ENCODE measurements at places on chromosomes 1 and 21.
A peak's percentile ranks its signal among the peaks of the same experiment; 100 is the strongest.

DNA sequence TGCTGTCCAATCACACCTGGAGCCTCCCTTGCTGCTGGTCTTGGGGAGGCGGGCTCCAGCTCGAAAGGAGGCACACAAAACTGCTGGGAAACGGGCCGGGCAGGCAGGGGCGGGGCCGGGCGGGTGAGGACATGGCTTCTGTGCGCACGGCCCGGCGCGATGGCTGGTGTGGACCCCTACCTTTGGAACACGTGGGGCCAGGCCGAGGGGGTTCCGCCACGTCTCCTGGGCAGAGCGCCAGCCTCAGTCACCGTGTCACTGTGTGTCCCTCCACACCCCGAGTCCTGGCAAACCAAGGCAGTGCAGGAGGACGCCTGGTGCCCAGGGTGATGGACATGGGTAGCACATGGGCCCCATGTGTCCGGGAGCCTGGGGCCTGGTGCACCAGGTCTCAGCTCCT lies 42.0 kb upstream of the ADARB1 start:
- DNase-seq, result no peak

- no peak for DNase-seq
Measured at GRCh38 chr1:208225954-208226937, 17.9 kb downstream of the PLXNA2 start.

DNA sequence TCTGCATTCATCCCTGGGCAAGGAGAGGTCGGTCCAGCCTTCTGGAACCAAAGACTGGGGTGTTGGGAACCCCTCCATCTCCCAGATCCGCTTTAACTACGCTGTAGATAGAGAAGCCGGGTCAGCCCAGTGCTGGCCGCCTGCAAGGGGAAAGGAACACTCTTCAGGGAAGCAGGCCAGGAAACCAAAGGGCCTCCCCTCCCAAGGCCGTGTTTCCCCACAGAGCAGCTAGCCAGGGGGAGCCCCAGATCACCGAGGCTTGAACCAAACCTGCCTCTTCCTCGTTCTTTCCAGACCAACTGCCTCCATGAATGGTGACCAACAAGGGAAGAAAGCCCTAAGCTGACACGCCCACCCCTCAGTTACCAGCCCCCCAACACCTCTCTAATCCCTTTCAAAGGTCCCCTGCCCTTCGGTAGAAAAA lies 1.2 kb upstream of the CHD5 start:
- no peak for DNase-seq

DNA sequence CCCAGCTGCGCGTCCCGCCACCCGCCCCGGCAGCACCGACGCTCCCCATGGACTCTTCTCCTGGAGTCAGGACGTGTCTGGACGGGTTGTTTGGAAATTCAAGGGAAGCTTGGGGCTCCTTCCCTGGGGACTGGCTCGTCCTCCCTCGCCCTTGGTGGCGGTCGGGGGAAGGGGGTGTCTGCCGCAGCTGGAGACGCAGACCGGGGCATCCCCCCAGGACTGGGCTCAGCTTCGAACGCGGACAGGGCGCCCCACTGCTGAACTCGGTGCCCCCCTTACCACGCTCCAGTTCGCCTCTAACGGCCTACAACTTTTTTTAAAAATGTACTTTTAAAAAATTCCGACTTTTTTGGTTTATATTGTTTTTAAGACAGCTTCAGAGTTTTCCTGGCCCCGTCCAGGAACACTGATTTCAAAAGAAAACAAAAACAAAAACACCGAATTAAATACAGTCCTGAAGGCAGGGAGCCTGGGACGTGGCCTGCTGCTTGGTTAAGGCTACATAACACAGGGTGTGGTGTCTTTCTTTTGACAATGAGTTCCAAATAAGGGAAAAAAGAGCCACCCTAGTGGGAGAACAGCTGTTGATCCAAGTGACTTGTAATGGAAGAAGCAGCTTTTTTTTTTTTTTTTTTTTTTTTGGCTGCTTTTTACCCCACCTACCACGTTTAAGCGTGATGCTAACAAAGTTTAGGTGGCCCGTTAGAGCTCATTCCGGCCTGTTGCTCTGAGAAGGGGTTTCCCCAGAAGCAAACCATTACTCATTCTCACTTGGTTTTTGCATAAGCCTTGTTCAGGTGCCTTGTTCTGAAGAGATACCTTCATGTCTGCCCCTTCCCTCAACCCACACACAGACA lies 862 bp upstream of the DIPK1A start:
- DNase-seq, result peak; percentile 18

- no peak for DNase-seq
Measured at GRCh38 chr1:38431535-38432376, 385.2 kb upstream of the POU3F1 start.

GRCh38 chr1:62247391-62248168 lies 52.9 kb downstream of the L1TD1 start:
- DNase-seq, result peak; percentile 15

DNA sequence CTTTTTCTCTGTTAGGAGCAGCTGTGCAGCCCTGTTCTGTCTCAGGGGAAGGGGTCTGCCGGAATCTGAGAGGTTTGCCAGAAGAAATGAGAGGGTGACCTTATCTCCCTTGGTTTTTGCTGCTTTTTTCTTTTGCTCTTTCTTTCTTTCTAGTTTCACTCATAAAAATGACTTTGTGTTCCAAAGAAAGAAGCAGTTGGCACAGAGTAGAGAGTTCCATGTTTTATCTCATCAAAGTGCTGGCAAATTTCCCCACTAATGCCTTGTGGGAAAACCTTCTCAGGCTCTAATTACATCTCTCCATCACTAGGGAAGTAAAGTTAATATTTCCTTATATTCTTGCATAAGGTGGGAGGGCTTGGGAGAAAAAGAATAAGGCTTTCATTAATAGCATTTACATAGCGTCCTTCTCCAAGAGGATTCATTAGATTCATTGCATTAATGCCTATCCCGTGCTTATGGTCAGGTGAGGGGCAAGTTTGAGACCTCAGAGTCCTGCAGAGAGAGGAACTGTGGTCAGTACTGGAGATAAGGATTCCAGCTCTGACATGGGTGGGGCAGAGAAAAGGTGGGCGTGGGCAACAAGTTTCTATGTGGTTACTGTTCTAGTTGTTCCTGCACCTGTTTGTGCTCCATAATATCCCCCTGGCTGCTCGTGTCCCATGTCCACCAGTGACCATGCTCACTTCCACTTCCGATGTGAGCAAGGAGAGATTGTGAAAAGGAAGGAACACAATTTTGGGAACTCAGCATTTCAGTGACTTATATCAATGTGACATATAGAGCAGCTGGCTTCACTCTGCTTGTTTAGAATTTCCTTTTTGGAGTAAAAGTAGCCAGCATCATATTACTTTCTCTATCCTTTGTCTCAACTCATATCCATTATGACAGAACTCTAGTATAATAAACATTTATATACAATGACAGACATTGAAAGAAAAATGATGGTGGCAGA lies 79.5 kb downstream of the DISC1 start:
- no peak for DNase-seq

- no peak for DNase-seq
Measured at GRCh38 chr1:56019472-56019871, 559.9 kb downstream of the PLPP3 start.

- no peak for DNase-seq
Measured at GRCh38 chr1:205662135-205662738, 18.1 kb downstream of the SLC45A3 start.

GRCh38 chr1:107669996-107670395 lies 295.0 kb downstream of the VAV3 start:
- DNase-seq, result peak; percentile 76

GRCh38 chr1:66206563-66207144 lies 327.3 kb upstream of the SGIP1 start:
- no peak for DNase-seq

- DNase-seq, result no peak
Measured at GRCh38 chr1:2050461-2050792, 216 bp downstream of the PRKCZ start.
